B cell (primary cell): ENCODE measurements at places on chromosomes 12 and 14. TPM values are rescaled to one million over a fixed set of nuclear protein-coding genes. Genes with fewer than 3 reads are reported as not detected.
A peak's percentile ranks its signal among the peaks of the same experiment; 100 is the strongest.

GRCh38 chr14:32933629-32934072 is 5.0 kb upstream of the NPAS3 start:
- peak; percentile 7 for DNase-seq
- peaks cover 35% of the 10 kb centered on the region for H3K27me3 ChIP-seq
- H3K36me3 ChIP-seq, result no peaks in the 10 kb centered on the region
- no peak overlapping the region for H3K27ac ChIP-seq
- H3K4me3 ChIP-seq, result no peak overlapping the region

The BEGAIN gene
- total RNA-seq, result not detected in 2 replicates

The GNB3 gene
- total RNA-seq, result 0.27 and 0.49 TPM in 2 replicates

DNA sequence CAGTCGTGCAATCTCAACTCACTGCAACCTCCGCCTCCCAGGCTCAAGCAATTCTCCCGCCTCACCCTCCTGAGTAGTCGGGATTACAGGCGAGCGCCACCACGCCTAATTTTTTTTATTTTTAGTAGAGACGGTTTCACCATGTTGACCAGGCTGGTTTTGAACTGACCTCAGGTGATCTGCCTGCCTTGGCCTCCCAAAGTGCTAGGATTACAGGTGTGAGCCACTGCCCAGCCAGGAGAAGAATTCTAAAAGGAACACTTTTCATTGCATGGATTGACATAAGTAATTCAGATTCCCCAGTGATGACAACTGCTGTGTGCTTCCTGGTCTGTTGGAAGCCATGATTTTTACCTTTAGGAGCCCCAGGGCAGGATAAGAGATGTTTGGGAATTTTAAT is 22.1 kb downstream of the DMAC2L start:
- no peak for DNase-seq
- H3K27ac ChIP-seq, result no peak overlapping the region
- peaks cover 11% of the 10 kb centered on the region for H3K4me1 ChIP-seq
- no peaks in the 10 kb centered on the region for H3K27me3 ChIP-seq

GRCh38 chr14:96225745-96226151 is 21.1 kb downstream of the BDKRB2 start:
- DNase-seq, result no peak
- no peaks in the 10 kb centered on the region for H3K27me3 ChIP-seq
- no peak overlapping the region for H3K27ac ChIP-seq
- H3K4me1 ChIP-seq, result no peaks in the 10 kb centered on the region
- no peak overlapping the region for H3K4me3 ChIP-seq

- H3K4me3 ChIP-seq, result no peak overlapping the region
- no peak overlapping the region for H3K27ac ChIP-seq
- DNase-seq, result no peak
- no peaks in the 10 kb centered on the region for H3K4me1 ChIP-seq
Measured at GRCh38 chr14:91737619-91738018, 5.7 kb upstream of the CATSPERB start.

DNA sequence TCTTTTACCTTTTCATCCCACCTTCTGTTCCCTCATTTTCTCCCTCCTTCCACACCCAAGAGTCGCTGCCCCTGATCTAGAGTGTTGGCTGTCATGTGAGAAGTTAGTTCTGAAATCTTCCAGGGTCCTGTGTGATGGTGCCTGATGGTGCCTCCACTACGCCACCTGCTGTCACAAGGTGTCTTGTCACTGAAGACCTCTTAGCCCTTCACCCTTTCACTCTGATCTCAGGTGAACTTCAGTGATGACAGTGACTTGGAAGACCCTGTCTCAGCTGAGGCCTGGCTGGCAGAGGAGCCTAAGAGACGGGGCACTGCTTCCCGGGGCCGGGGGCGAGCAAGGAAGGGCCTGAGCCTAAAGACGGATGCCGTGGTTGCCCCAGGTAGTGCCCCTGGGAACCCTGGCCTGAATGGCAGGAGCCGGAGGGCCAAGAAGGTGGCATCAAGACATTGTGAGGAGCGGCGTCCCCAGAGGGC is 7.6 kb upstream of the PFDN5 start:
- no peaks in the 10 kb centered on the region for H3K27me3 ChIP-seq
- DNase-seq, result peak; percentile 85

The APAF1 gene
- total RNA-seq, result 36.9 and 37.8 TPM in 2 replicates

DNA sequence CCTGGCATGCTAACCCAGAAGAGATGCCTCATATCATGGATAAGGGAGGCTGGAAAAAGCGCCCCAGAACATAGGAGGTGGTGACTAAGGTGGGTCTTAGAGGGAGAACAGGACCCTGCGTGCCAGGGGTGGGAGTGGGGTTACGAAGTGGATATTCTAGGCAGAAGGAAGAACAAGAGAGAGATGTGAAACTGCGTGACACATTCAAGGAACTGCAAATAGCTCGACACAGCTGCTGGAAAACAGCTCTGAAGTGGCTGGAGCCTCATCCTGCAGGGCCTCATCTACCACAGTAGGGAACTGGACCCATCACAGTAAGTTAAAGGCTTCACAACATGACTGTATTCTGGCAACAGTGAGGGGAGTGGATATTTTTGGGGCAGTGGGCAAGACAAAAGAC is 61.1 kb downstream of the RNF34 start:
- H3K4me3 ChIP-seq, result no peak overlapping the region
- no peak for DNase-seq
- no peaks in the 10 kb centered on the region for H3K27me3 ChIP-seq
- peaks cover 20% of the 10 kb centered on the region for H3K4me1 ChIP-seq

- H3K27ac ChIP-seq, result no peak overlapping the region
- no peak for DNase-seq
- no peak overlapping the region for H3K4me3 ChIP-seq
- no peaks in the 10 kb centered on the region for H3K27me3 ChIP-seq
- H3K4me1 ChIP-seq, result peaks cover 4% of the 10 kb centered on the region
Measured at GRCh38 chr12:15859116-15859515, 23.1 kb upstream of the STRAP start.

The SLC5A8 gene
- total RNA-seq, result not detected in 2 replicates

GRCh38 chr14:92415969-92416368 is 93.0 kb downstream of the SLC24A4 start:
- peaks cover 6% of the 10 kb centered on the region for H3K27me3 ChIP-seq
- no peaks in the 10 kb centered on the region for H3K36me3 ChIP-seq
- no peak overlapping the region for H3K4me3 ChIP-seq
- DNase-seq, result no peak

GRCh38 chr12:110819150-110819549 is 27.6 kb upstream of the CCDC63 start:
- DNase-seq, result no peak
- H3K27ac ChIP-seq, result no peak overlapping the region
- H3K27me3 ChIP-seq, result no peaks in the 10 kb centered on the region
- no peaks in the 10 kb centered on the region for H3K36me3 ChIP-seq
- no peak overlapping the region for H3K4me3 ChIP-seq

DNA sequence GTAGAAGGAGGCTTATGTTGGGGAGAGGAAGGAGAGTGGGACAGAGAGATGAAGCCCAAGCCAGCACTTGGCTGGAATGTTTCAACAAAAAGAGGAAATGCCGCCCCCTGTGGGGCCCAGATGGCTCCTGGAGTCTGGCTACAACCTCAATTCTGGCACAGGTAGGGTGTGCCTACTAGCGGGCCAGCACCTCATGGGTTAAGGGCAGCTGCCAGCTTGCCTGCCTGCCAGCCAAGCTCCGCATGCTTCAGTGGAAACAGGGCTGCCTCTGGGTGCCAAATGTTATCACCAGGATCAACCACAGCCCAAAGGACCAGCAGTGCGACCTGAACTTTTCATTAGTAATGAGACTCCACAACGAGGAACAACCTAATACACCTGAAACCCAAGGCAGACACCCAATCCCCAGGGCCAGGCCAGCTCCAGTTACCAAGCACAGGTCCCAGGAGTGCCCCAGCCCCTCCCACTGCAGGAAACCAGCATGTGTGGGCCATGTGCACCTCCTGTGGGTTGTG is 11.3 kb downstream of the RAB15 start:
- no peak overlapping the region for H3K27ac ChIP-seq
- no peaks in the 10 kb centered on the region for H3K36me3 ChIP-seq
- H3K27me3 ChIP-seq, result no peaks in the 10 kb centered on the region
- no peak for DNase-seq
- no peaks in the 10 kb centered on the region for H3K4me1 ChIP-seq

The KRT3 gene
- total RNA-seq, result not detected in 2 replicates

The IAPP gene
- total RNA-seq, result not detected in 2 replicates

The CPNE6 gene
- not detected in 2 replicates for total RNA-seq

The SLC35F4 gene
- not detected in 2 replicates for total RNA-seq
